ENCODE measurements at places on chromosomes 16 and 17.

DNA sequence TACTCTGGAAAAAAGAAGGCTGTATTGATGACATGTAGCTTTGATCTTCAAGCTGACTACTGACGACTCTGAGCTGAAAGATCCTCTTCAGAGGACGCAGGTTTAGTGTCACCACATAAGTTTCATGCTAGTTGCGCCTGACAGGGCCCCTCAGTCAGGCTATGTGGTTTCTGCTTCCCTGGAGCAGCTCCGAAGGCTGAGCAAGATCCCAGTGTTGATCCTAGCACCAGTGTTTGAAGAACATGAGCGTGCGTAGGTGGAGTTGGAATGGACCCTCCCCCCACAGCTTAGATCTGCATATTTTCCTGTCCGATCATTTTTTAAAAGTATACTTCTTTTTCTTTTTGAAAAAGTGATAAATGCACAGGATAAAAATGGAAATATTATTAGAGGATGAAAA, 17.3 kb downstream of the BANP start:
- no peak for DNase-seq

GRCh38 chr17:56144223-56144622, 9.1 kb upstream of the ANKFN1 start:
- no peak for DNase-seq

DNA sequence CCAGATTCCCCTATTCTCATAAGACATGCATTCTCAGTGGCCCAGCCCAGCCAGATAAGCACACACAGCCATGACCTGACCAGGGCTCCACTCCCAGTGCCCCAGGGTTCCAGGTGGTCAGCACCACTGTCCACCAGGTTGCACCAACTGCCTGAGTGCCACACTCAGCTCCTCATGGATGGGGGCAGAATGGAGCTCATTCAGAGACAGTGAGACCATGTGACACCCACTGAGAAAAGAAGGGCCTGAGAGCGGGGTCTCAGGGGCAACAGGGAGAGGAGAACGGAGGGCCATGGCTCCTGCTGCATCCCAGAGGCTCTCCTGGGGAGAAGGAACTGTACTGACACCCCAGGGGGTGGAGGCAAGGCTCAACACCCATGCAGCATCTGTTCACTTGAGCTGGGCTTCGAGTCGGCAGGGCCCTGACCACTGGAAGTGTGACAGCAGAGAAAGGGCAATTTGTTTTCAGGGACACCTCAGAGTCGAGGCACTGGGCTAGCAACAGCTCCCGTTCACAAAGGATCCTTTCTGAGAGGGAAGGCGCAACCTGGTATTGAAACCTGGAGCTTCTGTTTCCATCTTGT, 18.7 kb upstream of the SLC38A8 start:
- no peak for DNase-seq

- no peak for DNase-seq
Observed at GRCh38 chr16:30041841-30042240, 10.8 kb upstream of the TLCD3B start.

DNA sequence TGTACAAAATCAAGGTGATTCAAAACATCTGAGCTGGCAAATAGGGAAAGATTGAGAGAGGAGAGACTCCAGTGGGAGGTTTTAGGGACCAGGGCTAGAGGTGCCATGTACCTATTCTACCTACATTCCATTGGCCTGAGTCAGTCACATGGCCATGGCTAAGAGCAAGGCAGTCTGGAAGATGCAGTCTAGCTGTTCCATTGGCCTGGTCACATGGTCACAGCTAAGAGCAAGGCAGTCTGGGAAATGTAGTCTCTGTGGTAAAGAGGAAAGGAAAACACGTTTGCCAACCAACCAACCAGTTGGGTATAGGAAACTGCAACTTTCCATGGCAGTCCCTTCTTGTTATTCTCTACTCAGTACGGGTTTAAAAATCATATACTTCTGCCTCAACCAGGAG, 369.1 kb downstream of the XYLT1 start:
- no peak for DNase-seq

Measured in activated T-helper 1 cell treated with Interleukin-2 at 50 U/mL for 16 hours (primary cell).